ENCODE measurements at places on chromosomes 2 and 18.

GRCh38 chr2:8583400-8584173, 98.3 kb upstream of the ID2 start:
- peak; percentile 89 for DNase-seq

DNA sequence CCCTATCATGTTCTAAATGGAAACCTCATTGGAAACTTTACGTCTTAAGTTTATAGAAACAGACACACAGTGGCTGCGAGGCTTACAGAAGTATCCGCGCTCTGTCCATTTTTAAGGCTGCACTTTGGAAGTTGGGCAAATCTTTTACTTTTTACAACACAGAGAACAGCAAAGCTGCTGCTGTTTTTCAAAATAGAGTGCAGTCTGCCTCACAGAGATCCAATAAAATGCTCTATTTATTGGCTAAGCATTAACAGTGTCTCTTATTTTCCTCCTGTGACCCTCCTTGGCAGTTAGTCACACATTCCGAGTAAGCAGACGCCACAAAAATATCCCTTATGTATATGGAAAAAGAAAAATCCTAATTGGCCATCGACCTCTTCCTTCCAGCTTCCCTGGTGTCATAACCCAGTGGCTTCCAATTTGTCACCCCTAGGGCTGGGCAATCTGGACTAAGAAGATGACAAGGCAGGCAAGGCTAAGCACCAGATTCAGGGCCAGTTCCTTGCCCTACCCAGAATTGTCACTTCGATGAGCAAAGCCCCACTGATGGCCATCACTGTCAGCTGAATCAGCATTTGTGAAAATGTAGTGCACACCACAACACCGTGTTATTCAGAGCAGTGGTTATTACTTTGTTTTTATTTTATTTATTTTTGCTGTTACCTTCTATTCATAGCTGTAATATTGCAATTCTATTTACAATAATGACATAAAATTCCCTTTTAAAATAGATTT, 47.7 kb upstream of the MEIS1 start:
- no peak for DNase-seq

- no peak for DNase-seq
These were observed 282.4 kb upstream of the RAB12 start for GRCh38 chr18:8326763-8327394.

- DNase-seq, result no peak
These were observed 441.3 kb downstream of the TGIF1 start for GRCh38 chr18:3891245-3891644.

DNA sequence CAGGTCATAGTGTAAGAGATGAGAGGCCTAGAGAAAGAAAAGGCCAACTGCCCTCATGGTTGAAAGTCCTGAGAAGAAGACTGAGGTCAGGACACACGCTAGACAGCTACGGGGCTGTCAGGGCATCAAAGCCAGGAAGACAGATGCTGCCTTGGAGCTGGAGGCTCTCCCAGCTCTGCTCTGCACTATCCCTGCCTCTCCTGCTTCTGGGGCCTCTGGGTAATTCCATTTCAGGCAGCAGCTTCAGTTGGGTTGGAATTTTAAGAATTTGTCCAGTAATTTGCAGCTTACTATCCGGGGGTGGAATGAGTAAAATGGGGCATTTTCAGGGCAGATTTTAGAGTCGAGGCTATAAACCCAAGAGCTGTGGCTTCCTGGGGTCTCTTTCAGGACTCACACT, 76.2 kb upstream of the CTAGE1 start:
- DNase-seq, result no peak

DNA sequence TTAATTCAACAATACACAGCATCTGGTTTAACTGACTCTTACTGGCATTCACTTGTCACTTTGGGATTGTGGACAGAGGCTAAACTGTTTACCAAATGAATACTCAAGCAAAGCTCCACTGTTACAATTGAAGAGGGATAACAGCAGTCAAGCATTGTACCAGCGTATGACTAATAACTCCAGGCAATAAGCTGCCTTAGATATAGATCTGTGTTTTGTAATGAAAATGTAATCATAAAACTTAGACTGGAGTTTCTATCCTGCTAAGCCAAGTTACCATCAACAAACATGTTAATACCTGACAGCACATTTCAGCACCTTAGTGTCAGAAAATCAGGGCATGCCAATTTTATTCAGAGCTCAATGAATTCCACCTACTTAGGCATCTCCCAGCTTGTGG, 889.5 kb downstream of the EPHA4 start:
- DNase-seq, result no peak

DNA sequence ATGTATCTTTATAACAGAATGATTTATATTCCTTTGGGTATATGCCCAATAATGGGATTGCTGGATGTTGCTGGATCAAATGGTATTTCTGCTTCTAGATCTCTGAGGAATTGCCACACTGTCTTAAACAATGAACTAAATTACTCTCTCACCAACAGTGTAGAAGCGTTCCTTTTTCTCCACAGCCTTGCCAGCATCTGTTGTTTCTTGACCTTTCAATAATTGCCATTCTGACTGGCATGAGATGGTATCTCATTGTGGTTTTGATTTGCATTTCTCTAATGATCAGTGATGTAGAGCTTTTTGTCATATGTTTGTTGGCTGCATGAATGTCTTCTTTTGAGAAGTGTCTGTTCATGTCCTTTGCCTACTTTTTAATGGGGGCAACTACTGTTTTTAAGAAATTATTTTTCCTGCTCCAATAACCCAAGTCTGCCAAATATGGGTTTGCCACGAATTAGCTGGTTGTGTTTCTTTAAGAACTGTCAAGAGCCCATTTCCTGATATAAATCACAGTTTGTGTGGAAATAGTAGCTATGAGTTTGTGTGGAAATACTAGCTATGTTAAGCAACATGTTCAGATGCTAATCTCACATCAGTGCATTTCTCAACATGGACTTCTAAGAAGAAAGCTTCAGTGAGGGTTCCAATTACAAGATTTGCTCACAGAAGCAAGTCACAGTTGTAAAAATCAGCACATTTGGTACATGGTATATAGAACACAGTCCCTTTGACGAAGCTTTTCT, 259.4 kb downstream of the ANAPC1 start:
- DNase-seq, result no peak

DNA sequence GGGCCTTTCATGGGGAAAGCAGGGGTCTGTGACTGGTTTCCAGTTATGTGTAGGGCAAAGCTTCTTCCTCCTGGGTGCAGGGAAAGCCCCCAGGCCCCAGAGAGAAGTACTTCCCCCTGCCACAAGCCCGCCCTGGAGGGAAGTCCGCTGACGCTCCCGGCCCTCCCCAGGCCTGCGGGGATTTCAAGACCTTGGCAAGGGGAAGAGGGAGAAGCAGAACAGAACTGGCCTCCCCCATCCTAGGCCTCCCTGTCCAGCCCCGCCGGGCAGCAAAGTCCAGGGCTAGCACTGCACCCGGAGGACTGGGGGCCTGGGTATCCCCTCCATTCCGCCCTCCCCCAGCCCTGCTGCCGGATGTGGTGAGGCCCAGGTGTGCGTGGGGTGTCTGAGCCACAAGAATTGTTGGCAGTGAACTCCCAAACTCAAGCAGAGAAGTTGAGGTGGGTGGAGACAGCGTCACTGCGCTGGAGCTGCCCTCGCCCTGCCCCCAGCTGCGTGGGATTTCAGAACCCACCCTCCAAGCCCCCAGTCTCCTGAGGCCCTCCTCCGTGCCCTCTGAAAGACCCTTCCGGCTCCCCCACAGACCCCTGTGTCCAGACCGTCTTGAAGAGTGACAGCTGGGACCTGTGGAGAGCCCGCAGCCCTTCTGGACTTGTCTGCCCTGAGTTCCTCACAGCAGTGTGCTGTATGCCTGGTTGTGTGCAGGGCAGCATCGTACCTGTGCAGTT, 1.1 kb upstream of the DUSP2 start:
- no peak for DNase-seq

GRCh38 chr2:210611466-210611865, 55.1 kb downstream of the CPS1 start:
- no peak for DNase-seq

- no peak for DNase-seq
These were observed 32.2 kb upstream of the REL start for GRCh38 chr2:60849187-60849586.

DNA sequence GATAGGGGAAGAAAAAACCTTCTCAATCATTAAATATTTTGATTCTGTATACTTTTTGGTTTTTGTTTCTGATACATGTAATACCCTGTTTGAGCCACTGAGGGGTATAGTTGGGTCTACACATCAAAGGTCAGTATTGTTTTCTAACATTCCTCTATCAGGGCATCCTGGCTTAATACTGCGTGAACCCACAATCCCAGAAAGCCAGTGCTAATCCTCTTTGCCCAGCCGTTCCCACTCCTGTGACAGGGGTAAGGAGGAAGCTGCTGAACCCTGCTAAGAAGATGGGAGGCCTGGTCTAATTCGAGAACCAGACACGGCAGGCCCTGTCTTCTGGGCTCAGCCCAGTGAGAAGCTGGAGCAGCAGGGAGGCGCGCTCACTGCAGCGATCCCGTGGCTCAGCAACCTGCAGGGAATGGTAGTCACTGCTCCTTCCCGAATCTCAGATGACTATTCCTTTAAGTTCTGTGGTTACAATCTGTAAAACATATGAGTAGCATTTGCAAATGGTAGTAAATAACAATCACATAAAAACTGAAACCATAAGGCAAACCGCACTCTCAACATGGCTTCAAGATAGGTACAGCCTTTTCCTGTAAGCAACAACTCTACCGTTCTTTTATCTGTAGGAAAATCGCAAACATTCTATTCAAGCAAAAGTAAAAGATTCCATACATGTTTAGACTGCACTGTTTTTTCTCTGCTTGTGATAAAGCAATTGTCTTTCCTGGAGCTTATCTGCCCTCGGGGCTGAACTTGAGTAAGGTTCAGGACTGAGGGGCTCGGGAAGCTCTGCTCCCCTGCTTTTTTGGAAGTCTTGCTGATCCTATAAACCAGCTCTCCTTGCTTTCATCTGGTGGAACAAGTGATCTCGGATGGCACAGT, 87.0 kb downstream of the EPB41L3 start:
- no peak for DNase-seq

- no peak for DNase-seq
These were observed 34.4 kb downstream of the MAP2 start for GRCh38 chr2:209458008-209458979.

DNA sequence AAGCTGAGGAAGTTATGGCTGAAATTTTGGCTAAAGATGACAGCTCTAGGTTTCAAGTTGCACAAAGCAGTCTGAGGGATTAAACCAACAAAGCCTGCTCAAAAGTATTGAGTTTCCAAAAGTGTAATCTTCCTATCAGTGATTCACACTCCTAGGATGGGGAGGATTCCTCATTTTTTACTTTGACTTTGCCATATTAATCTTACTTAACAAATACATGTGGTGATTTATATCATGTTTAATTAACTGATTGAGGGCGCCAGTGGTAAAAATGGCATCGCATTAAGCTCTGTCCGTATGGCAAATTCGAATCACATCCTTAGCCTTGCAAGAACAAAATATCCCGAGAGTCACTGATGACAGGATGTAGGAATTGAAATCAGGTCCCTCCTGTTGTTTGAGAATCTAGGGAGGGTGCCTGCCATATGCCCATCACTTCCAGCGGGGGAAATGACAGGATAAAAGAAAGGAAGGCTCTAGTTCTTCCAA, 78.1 kb upstream of the ETAA1 start:
- DNase-seq, result no peak

DNA sequence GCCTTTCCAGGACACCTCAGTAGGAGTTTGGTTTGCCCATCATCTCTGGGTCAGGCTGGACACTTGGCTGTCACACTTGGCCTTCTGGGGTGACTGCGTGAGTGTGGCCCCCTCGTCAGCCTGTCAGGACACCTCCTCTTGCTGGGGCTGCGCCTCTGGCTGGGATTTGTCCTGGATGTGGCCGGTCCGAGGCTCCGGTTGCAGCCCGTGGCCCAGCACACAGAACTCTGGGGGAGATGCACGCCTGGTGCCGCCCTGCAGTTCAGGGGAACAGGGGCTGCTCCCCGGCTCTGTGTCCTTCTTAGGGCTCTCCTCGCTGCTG, 9.6 kb downstream of the PCARE start:
- DNase-seq, result no peak

GRCh38 chr2:105538840-105539239, 140.0 kb upstream of the FHL2 start:
- DNase-seq, result no peak

DNA sequence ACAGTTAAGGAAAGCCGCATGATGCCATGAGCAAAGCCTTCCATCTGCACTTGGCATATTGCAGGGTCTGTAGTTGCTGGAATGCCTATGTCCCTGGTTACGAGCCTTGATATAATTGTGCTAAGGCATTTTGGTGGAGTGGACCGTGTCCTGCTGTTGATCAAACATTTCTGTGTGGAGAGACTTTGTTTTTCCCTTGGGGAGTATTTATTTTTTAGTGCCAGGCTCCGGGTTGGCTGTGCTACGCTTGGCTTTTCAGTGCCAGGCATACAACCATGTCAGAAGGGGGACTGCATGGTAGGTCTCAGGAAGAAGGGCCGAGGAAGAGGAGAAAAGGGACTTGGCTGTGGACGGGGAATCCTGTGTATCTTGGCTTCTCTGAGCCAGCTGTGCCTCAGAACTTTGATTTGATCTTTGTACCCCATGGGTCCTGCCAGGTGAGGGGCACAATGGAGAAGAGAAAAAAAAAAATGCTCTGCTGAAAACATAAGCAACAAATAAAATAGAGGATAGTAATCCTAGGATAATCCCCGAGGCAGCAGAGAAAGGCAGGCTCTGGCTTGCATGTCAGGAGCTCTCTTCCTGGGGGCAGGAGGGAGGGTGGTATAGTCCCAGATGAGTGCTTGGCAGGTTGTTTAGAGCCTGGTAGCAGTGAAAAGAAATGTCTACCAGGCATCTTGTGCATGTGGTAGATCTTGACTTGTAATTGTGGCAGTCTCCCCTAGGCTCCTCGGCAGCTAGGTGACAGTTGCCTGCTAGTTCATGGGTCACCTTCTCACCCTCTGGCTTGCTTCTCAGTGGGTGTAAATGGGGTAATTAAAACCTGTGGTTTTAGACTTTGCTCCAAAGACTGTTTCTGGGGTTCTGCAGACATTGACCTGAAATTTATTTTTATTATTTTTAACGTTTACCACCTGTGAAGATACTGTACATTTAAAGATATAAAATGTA, 233.0 kb downstream of the NEDD4L start:
- no peak for DNase-seq

DNA sequence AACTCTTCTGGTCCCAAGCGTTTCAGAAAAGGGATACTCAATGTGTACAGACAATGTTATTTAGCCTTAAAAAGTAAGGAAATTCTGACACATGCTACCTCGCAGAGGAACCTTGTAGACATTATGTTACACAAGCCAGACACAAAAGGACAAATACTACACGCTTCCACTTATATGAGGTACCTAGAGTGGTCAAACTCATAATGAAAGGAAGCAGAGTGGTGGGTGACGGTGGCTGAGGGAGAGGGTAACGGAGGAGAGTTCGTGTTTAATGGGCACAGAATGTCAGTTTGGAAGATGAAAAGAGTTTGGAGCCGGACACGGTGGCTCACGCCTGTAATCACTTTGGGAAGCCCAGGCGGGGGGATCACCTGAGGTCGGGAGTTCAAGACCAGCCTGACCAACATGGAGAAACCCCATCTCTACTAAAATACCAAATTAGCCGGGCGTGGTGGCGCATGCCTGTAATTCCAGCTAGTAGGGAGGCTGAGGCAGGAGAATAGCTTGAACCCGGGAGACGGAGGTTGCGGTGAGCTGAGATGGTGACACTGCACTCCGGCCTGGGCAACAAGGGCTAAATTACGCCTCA, 1.4 kb downstream of the MCM6 start:
- DNase-seq, result no peak

- no peak for DNase-seq
These were observed 94.3 kb downstream of the SEPTIN10 start for GRCh38 chr2:109519513-109519912.

- DNase-seq, result no peak
These were observed 45.3 kb downstream of the POLE4 start for GRCh38 chr2:75003773-75004172.

Data from HCT116 (cell line).